Smooth muscle cell of the umbilical artery (primary cell): ENCODE measurements at places on chromosomes 2 and 18. TPM values are rescaled to one million over a fixed set of nuclear protein-coding genes. Genes with fewer than 3 reads are reported as not detected.

Gene RGPD4
- not detected in 2 replicates for total RNA-seq

Gene PAX8
- 0.30 and 0.65 TPM in 2 replicates for total RNA-seq

Gene ANKRD30BL
- not detected in 2 replicates for total RNA-seq

Gene ACMSD
- total RNA-seq = not detected in 2 replicates

Gene SPP2
- not detected in 2 replicates for total RNA-seq

Gene CPO
- total RNA-seq = 0.30 TPM in 1 of 2 replicates, not detected in the other

Gene SPR
- total RNA-seq = 24.2 and 35.9 TPM in 2 replicates

Gene SLC8A1
- total RNA-seq = 49.0 and 125 TPM in 2 replicates

Gene APCDD1
- total RNA-seq = not detected in 2 replicates

Gene TBR1
- under 0.01 TPM in 1 of 2 replicates, not detected in the other for total RNA-seq
